ENCODE measurements at places on chromosomes 7 and 10.

DNA sequence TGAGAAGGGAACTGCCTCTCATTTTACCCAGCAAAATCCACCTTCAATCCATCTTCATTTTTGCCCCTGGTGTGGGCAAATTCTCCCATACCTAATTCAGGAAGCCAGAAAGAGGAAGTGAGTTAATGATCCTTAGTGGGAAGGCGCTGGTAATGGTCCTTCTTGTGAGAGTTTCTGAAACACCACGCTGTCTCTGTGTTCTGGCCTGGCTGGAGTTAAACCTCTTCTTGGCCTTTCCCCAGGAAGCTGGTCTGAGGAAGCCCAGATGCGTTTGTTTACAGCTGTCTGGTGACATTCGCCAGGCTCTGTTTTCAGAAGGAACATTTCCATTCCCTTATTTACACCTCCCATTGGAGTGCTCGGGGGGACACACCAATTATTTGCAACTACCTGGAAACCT lies 24.3 kb downstream of the HTRA1 start:
- ATAC-seq = peak; percentile 35

DNA sequence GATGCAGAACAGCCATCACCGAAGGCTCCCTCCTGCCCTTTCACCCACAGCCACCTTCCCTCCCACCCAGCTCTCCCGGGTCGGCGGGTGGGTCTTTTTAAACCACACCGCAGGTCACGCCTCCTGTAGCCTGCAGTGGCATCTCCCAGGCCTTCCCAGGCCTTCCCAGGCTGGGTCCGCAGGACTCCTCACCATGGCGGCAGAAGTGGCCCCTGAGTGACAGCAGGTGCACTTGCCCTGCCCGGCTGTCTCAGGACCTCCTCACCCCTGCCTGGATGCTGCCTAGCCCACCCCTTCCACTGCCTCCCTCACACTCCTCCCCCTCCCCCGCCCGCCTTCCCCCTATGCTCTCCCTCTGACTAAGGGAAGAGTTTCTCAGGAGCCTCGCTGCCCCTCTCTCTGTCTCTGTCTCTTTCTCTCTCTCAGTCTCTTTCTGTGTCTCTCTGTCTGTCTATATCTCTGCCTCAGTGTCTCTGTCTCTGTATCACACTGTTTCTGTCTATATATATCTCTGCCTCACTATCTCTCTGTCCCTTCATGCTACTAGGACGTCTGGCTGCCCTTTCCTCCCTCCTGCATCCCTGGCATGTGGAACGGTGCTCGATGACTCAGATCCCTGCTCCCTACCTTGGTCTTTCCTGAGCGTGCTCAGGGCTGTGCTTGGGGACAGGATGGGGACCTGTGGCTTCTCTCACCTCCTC lies 57.5 kb downstream of the GLRX3 start:
- ATAC-seq = no peak

DNA sequence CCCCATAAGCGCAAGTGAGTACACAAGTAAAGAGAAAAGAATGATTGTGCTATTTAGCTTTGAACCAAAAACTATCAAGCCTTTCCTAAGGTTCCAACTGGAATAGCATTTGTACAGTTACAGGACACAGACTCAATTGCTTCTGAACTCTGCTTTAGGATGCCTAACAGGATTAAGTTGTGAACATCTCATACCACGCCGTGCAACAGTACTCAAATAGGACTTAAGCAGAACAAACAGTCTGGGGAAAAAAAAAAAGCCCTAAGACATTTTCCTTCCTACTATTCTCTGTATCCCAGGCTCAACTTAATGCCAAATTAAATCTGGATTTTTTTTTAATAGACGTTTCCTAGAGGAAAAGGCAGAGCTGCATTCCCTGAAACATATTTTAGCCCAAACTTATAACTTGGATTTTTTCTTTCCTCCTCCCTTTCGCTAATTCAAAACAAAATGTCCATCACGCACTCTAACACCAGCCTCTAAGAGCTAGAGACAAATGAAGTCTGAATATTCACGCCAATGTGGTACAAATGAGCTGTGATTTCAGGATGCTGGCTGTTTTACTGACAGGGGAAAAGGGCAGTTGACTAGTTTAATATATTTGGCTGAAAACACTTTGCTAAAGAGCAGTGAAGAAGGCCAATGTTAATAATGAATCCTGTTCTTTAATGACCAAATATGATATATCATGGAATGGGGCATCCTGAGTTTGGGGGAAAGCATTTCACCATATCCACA lies 68.6 kb downstream of the CALD1 start:
- ATAC-seq = peak; percentile 54

- no peak for ATAC-seq
Observed at GRCh38 chr10:101763141-101763846, 12.6 kb downstream of the FGF8 start.

GRCh38 chr10:91652364-91652763 lies 19.5 kb upstream of the PPP1R3C start:
- no peak for ATAC-seq

DNA sequence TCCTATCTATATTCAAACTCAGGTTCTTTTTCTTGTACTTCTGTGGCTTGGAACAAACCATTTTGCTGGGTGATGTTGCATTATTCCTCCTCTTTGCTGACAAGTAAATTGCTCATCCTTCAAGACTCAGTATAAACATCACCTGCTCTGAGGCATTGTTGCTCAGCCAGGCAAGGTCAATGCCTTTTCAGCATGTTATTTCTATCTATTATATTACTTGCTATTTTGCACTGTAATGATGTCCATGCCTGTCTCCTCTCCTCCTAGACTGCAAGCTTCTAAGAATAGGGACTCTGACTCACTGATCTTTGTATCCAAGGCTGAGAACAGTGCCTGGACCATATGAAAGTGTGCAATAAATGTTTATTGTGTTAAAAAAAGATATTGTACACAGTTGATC lies 293.8 kb downstream of the RNLS start:
- no peak for ATAC-seq

- ATAC-seq = peak; percentile 14
Observed at GRCh38 chr7:876972-877311, 588 bp downstream of the GET4 start.

DNA sequence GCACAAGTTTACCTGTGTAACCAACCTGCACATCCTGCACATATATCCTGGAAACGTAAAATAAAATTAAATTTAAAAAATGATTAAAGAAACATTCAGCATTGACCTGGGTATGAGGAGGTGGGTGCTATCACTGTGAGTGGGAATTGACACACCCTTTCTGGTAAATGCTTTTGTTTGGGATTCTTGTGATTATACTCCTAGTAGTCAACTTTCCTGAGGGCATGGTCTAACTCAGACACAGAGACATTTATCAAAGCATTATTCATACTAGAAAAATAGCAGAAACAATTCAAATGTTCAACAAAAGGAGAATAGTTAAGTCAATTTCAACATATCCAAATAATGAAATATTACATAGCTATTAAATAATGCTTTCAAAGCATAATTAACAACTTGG lies 44.2 kb downstream of the CNNM2 start:
- no peak for ATAC-seq

GRCh38 chr7:87475359-87476178 lies at the start of gene ABCB4:
ABCB4 (minus strand) TSS chr7:87475680; CDS start chr7:87475465, 215 bp downstream.
- peak; percentile 29 for ATAC-seq

- no peak for ATAC-seq
Observed at GRCh38 chr7:142385491-142386340, 127.9 kb upstream of the PRSS58 start.

DNA sequence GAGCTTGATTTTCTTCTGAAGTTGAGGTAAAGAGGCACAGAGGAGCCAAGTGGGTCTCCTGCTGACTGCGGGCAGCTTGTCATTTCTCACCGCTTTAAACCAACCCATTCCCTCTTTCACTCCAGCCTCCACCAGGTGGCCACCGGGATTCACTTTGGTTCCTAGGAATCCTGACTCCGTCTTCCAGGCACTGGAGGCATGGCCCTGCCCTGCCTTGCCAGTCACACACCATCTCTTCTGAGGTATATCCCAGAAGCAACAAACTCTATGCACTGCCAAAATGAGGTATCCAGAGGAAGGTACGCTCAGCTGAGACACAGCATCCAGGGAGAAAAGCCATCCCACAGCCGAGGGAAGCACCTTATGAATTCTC lies 280.8 kb downstream of the TNS3 start:
- ATAC-seq = no peak

DNA sequence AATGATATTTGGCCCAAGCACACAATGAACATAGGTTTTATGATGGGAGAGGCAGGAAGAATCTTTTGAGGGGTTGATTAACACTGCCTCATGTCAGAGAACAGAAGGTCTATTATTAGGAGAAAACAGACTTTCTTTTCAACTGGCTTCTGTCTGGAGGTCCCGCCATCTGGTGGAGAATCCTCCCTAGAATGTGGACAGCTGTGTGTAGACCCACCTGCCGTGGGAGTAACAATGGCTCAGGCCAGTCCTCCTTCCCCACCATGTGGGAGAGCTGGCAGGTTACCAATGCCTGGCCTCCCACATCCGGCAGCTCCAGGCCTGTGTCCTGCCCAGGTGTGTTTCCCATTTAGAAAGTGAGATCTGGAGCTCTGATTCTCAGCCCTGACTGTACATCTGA lies 70.4 kb upstream of the AOAH start:
- peak; percentile 22 for ATAC-seq

- ATAC-seq = no peak
Observed at GRCh38 chr10:77884181-77884580, 42.4 kb downstream of the DLG5 start.

- no peak for ATAC-seq
Observed at GRCh38 chr7:93014410-93014809, 103.4 kb downstream of the SAMD9 start.

- peak; percentile 28 for ATAC-seq
Observed at GRCh38 chr7:51141451-51142003, 175.1 kb downstream of the COBL start.

GRCh38 chr7:29485339-29486190 lies 78.1 kb upstream of the PRR15 start:
- ATAC-seq = no peak

DNA sequence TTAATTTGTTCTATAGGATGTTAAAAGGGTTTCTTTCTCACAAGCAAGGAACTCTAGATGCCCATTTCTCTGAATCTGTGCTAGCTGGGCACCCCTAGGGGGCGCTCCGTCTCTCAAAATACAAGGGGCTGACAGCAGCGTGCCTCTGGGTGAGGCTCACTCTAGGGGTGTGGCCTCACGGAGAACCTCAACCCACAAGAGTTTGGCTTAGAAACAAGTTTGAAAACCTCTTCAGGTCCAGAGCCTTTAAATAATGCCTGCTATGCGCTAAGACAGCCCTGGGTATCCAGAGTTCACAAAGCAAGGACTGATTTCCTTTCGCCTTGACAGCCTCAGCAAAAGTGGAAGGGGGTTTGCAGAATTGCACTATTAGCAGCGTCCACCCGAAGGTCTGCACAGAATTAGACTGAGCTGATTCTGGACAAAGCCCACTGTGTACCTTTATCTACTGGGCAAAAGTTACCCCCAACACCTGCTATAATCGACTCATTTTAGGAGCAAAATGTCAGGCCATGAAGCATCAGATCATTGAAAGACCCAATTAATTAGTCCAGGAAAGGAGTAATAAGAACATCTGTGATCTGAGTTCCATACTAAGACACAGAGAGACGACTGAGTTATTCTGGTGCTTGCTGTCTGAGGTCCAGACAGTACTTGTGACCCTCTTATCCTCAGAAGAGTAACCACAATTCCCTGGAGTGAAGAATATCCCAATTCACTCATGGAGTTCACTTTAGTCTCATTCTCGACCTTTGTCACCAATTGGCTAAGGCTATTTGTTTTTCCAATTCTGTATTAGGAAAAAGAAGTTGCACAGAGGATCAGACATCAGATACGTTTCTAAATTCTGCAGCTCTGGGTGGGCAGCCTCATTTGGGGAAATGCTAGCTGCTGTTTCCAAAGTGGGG lies 574 bp upstream of the CPED1 start:
- ATAC-seq = peak; percentile 88

GRCh38 chr10:61438141-61438988 lies 14.8 kb downstream of the TMEM26 start:
- no peak for ATAC-seq

DNA sequence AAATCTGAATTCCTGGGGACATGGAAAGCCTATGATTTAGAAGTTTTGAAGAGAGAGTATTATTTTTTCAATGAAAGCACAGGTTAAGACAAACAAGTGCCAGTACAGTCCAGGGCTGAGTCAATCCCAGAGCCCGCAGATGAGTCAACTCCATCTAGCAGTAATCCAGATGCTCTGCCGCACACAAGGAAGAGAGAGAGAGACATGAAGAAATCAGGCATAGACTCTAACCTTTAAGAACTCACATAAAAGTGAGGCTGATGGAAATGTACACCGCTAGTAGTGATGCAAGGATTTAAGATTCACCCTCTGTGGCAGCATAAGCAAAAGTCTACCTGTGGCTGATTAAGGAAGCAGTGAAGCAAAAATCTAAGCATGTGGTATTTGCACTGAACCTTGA lies 651.5 kb downstream of the TNS3 start:
- peak; percentile 70 for ATAC-seq

DNA sequence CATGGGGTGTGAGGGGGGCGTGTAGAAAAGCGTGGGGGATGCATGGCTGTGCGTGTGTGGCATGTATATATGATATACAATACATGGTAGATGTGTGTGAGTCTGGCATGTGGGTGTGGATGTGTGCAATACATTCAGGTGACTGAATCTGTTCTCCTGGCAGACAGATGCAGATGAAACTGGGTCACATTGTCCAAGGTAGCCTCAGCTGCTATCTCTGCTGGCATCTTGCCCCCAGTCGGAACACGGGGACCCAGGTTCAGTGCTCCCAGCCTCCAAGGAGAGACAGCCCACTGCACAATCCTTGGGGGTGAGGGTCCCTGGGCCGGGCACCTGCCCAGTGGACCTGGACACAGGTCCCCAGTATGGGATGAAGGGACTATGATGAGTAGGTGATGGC lies 12.4 kb upstream of the SRRM3 start:
- no peak for ATAC-seq

- no peak for ATAC-seq
Observed at GRCh38 chr10:5447056-5447455, 34.7 kb downstream of the NET1 start.

DNA sequence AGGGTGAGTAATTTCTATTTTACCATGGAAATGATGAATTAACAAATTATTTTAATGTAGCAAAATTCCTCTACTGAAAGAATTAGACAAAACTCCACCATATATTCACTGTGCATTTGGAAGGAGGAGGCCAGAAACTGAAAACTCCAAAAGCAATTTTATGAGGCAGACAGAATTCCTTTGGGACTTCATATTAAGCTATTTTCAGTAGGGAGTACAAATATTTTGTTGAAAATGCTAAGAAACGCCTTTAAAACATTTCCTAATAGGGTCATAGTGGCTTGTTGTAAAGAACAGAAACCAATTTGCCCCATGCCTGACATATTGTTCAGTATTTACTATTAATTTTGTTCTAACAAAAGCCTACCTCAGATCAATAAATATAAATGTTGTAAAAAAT lies 117.8 kb downstream of the TES start:
- ATAC-seq = no peak

DNA sequence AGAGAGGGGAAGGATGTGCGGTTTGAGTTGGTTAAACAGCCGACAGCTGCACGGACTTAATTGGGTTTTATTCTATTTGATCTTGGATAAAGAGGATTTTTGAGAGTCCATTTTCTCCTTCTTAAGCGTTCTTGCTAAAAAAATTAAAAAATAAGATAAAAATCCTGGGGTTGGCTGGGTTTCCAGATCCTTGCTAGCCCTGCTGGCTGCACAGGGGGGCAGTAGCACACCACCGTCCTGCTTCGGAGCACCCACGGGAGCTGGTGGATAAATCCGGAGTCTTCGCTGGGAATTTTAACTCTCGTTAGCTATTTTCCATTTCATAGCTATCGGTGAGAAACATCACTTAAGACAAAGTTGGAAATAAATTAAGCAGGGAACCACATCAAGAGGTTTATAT lies 792.0 kb downstream of the TYW1 start:
- ATAC-seq = no peak

GRCh38 chr7:134777908-134778580 lies 1.4 kb upstream of the CALD1 start:
- no peak for ATAC-seq

- no peak for ATAC-seq
Observed at GRCh38 chr10:77034795-77035194, 602.8 kb downstream of the KCNMA1 start.
